ENCODE measurements at places on chromosomes 11 and 22.

- DNase-seq, result no peak
Observed at GRCh38 chr11:3132271-3132781, 32.8 kb downstream of the OSBPL5 start.

- DNase-seq, result no peak
Observed at GRCh38 chr22:33030923-33031525, 27.2 kb downstream of the SYN3 start.

DNA sequence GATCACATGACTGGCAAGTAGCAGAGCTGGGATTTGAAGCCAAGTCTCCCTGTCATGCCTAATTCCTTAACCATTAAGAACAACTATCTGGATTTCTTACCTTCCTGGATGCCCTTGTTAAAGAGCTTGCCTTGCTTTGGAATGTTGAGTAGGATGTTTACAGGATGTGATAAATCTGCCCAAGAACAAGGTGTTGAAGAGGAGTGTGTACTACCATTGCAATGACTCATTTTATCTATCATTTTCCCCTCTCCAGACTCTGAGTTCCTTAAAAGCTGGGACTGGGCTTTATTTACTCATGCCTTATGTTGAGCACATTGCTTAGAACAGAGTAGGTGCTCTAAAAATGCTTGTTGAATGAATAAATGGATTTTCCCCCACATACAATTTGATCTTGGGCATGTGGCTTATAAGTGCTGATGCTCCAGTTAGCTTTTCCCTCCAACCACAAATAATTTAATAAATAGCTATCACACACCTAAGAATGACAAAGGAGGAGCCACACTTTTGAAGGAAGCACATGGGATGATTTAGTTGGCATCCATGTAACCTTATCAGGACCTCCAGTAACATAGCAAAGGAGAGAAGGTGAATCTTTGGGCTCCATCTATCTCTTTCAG, 268.6 kb upstream of the SESN3 start:
- DNase-seq, result no peak

DNA sequence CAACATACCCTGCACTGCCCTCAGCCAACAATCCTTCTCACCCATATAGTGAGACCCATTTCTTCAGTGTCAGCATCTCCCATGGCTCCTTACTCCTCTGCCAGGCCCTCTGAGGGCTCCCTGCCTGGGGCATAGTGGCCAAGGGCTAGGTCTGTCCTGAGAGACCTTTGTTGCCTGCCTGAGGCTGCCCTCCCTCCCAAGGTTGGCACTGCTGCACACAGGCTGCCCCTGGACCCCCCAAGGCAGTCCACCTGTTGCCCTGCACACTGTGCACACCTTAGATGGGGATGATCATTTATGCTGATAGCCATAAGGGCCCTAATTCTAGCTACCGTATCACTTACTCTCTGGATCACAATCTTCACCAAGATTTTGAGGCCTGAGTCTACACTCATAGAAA, 57.0 kb upstream of the SUSD2 start:
- DNase-seq, result no peak

GRCh38 chr11:119592642-119593041, 136.4 kb downstream of the NECTIN1 start:
- DNase-seq, result no peak

DNA sequence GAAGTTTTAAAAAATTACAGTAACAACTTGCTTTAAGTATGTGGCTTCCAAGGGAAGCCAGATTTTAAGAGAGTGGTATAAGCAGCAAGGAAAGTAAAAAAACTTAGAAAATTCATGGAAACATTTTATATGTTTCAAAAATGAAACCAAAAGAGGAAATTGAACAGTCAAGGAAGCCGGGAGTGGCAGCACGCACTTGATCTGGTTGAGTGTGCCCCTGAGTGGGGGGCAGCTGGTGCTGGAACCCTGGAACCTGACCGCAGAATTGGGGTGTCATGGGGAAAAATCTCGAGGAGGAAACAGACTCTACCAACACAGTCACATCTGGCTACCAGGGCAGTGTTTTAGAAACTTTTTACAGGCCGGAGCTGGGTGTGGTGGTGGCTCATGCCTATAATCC, 14.0 kb downstream of the MICALL1 start:
- DNase-seq, result no peak

- no peak for DNase-seq
Observed at GRCh38 chr11:79039122-79039521, 401.7 kb downstream of the TENM4 start.

- DNase-seq, result peak; percentile 69
Observed at GRCh38 chr11:2186669-2187279, 15.2 kb upstream of the TH start.

DNA sequence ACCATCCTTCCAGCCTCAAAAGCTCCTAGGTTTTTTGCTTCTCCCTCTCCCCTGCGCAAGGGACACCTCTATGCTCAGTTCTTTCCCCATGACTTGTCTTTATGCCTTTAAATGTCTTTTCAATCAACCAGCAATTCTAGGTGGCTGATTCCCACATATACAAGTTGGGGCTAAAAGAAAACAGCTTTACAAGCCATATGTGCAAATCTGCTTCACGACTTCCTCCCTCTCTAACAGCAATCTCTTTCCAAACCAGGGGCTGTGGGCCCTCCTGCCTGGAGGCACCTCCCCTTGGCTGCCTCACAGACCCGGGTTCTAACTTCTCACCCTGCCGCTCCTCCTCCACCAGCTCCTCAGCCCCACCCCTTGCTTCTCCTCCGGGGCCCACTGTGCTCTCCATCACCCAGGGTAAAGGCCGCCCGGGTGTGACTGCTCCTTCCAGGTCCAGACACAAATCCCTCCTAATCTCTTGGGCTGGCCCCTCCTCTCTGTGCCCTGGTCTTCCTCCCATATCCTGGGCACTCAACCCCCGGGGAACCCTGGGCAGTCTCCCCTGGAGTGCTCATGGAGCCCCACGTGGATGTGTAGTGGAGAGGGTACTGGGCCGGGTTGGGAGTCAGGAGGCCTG, 14.1 kb downstream of the TMPRSS13 start:
- DNase-seq, result no peak
